ENCODE measurements at places on chromosomes 16 and 17.

DNA sequence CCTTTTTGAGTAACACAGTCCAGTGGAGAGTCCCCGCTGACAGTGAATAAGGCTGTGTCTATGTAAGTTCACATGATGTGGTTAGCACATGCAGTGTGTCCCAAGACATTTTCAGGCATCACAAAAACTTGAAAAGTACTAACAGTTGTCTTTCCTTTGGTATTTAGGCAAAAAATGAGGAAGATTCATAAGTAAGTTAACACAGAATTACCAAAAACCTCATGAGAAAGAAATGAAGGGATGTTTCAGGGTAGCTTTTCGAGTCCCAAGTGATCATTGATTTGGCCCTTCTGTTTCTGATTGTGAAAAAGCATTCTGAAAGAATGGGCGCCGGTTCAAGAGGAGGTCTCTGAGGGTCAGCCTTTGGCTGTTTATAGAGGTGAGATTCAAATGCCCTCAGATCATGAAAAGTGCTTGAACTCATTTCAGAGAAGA, 529 bp upstream of the ASPA start:
- no peak for DNase-seq

DNA sequence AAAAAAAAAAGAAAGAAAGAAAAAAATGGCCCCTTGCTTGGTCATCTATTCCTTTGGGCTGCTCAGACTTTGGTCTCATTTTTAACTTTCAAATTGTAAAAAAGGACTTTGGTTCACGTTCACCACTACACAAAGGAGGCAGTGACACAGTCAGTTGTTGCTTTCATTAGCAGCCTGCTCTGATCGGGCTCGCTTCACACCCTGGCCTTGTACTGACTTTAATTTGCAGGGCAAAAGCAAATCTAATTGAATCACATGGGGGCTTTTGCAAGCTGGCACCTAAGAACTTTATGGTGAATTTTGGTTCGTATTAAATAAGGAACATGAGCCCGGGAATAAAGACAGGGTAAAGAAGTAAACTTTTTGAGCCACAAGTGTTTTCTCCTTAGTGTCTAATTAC, 103.6 kb upstream of the CDH11 start:
- no peak for DNase-seq

- no peak for DNase-seq
These were observed 210.4 kb upstream of the CHMP6 start for GRCh38 chr17:80781211-80781610.

- DNase-seq: no peak
These were observed 3.2 kb downstream of the HS3ST3A1 start for GRCh38 chr17:13598353-13599167.

DNA sequence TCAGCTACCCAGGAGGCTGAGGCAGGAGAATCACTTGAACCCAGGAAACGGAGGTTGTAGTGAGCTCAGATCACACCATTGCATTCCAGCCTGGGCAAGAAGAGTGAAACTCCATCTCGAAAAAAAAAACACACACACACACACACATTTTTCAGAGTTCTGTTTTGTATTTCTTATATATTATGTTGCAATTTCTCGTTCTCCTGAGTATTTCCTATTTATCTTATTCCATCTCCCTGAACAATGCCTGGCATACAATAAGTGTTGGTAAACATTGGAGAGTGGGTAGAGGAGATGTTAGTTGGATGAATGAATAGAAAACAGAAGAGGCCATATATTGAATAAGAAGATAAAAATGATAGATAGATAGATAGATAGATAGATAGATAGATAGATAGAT, 167.8 kb upstream of the CDH5 start:
- DNase-seq: no peak

DNA sequence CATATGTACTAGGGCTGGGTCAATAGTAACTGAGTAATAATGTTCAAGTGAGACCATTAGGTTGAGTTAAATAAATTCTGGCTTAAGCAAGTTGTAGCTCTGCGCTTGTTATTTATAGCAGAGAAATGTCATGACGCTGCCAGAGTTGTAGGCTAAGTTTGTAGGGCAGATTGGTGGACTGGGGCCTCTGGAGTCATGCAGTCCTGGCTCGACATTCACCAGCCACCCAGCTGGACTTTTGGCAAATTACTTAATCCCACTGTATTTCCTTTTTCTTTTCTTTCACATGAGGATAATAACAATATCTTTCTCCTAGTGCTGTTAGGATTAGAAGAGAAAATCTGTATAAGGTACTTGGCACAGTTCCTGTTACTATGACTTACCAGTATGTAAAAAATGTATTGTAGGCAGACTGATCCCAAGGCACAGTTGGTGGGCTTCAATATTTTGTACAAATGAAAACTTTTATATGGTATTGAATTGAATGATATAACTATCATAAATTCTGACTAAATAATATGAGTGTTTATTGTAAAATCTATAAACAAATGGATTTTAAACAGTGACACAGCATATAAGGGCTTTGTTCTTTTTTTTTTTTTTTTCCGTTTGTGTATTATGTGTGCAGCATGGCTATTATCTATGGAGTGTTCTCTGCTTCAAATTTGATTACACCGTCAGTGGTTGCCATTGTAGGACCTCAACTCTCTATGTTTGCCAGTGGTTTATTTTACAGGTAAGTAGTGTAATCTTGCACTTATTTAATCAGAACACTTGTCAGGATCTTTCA, 2.6 kb downstream of the MFSD11 start:
- DNase-seq: no peak

DNA sequence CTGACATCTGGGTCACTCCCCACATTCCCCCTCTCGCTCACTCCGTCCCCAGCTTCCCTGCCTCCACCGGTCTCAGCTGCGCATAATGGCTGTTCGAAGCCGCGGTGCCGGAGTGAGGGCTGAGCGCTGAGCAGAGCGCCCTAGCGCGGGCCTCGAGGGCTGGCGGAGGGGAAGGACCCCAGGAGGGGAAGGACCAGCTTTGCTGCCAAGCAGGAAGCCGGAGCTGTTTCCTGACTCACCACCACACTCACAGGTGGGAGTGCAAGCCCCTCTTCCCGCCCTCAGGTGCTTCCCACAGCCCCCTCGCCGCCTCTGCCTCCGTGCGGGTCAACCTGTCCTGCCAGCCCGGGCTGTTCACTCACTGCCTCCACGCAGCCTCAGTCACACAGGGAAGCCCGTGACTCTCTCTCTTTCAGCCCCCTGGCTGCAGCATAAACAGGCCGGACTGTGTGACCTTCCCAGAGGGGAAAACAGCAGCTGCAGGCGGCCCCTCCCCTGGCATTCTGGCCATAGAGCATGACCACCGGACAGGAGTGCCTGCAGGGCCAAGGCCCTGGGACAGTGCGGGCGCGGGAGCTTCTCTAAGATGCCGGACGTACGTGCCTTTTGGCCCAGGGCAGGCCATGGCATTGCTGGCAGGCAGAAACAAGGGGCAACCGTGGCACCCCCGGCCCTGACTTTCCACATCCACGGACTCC, 23.7 kb downstream of the SLC43A2 start:
- DNase-seq: no peak

DNA sequence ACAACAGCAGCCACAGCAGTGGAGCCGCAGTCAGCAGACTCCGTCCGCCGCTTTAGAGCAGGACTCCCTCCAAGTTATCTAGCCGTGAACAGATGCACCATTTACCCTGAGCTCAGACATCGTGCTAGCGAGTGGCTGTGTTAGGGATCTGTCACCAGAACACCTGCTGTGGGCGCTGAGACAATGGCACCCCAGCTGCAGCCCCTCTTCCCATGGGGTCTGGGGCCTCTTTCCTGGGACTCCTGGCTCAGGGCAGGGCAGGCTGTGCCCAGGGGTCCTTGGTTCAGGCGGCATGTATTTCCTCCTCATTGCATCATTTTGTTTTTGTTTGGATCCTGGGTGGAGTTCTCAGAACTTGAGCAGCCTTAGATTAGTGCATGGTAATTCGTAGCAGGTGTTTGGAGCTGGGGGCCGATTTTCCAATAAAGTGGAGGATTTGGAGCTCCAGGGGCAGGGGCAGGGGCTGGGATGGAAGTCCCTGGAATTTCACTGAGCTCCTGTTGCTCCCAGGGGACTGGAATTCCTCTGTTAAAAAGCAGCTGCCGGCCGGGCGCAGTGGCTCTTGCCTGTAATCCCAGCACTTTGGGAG, 23.4 kb downstream of the NMRAL1 start:
- no peak for DNase-seq

DNA sequence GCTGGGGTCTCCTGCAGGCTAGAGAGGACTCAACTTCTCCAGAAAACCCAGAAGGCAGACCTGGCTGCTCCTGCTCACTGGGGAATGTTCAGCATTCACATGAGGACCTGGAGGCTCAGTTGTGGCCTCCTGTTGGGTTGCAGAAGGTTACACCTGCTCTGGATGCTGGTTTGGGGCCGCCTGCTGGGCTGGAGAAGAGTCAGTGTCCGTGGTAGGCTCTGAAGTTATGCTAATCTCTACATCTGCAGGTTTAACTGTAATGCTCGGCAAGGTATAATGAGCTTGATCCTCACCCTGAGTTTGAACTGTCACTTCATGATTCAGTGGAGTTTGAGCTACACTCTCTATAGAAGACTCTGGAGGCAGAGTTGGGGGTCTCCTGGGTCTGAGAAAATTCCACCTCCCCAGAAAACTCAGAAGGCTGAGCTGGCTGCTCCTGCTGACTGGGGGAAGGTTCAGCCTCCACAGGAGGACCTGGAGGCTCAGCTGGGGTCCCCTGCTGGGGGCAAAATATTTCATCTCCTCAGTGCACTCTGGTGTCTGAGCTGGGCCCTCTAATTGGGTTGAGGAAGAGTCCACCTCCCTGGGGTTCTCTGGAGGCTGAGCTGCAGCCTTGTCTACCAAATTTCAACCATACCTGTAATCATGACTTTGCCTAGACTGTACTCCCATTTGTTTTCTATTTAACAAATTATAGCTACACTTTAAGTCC, 23.5 kb downstream of the RDM1 start:
- no peak for DNase-seq

GRCh38 chr16:57527610-57528360, 8.6 kb downstream of the CCDC102A start:
- DNase-seq: no peak
